ENCODE measurements at places on chromosomes 2 and 18. TPM values are rescaled to one million over a fixed set of nuclear protein-coding genes. Genes with fewer than 3 reads are reported as not detected.

TUBA3D gene
- total RNA-seq, result not detected

CHRND gene
- not detected for total RNA-seq

EGR4 gene
- not detected for total RNA-seq

ERCC3 gene
- 48.7 TPM for total RNA-seq

SCYGR4 gene
- not detected for total RNA-seq

DNER gene
- 0.07 TPM for total RNA-seq

SFT2D3 gene
- total RNA-seq, result 4.9 TPM

GALM gene
- 6.7 TPM for total RNA-seq

CPSF3 gene
- 95.3 TPM for total RNA-seq

KIF5C gene
- under 0.01 TPM for total RNA-seq

MRO gene
- not detected for total RNA-seq

GIGYF2 gene
- 75.9 TPM for total RNA-seq

RAB3GAP1 gene
- total RNA-seq, result 77.1 TPM

ICOS gene
- total RNA-seq, result not detected

RFTN2 gene
- 6.5 TPM for total RNA-seq

LYPD1 gene
- total RNA-seq, result 58.1 TPM

CRYGC gene
- not detected for total RNA-seq

LYG1 gene
- total RNA-seq, result 0.57 TPM

TMEM169 gene
- 0.07 TPM for total RNA-seq

PLGLB2 gene
- 2.7 TPM for total RNA-seq

OR6B2 gene
- not detected for total RNA-seq

DSG3 gene
- total RNA-seq, result under 0.01 TPM

ZNF142 gene
- total RNA-seq, result 21.4 TPM

GAL3ST2 gene
- not detected for total RNA-seq
